GM03348 (cell line): ENCODE measurements at places on chromosomes 2 and 18.
A peak's percentile ranks its signal among the peaks of the same experiment; 100 is the strongest.

DNA sequence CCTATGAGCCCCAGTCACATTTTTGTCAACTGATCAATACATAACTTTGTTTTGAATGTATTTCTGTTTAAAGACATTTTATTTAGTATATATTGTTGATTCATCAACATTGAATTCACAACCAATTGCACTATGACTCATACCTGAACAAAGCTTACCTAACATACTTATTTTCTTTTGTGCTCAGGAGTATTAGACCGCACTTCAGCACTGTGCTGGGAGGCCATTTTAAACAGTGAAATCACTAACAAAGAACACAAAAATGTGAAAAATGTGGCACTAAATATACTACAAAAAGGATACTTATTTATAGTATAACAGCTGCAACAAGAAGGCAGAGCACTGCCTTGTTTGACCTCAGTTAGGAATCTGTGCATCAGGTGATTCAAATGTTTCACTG is 12.4 kb upstream of the IFIH1 start:
- DNase-seq, result no peak

- DNase-seq, result no peak
Observed at GRCh38 chr18:36330435-36331052, 33.0 kb downstream of the FHOD3 start.

GRCh38 chr18:66495844-66496243 is 108.0 kb downstream of the CDH19 start:
- no peak for DNase-seq

DNA sequence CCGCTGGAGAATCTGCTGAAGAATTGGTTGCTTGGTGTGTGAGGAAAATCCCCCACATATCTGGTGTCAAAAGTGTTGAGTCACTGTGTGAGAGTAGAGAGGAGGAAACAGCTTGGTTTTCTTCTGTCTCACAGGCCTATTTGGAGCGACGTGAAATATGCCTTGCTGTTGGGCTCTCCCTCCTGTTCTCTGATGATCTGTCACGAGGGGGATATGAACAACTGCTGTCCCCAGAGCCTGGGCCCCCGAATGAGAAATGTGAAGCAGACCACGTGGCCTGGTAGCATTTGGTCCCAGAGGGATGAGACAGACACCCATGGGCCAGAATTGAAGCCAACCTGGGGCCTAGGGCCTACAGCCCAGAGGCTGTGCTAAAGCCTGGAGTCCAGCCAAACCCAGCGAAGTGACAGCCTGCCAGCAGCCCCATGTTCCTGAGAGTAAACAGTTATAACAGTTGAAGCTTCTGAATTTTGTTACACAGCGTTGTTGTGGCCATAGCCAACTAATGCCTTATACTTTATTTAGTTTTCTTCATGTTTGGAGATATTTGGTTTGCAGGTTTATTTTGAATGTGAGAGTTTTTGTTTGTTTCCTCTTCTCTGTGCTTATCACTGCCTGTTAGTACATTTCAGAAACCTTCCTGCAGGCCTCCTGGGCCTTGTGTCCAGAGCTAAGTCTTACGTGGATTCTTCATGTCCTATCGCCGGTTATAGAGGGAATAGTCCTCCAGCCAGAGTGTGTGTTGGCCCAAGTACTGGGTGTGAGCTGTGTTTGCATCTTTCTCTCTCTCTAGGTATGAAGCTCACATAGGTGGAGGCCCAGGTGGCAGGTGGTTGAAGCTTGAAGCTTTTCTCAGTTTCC is 18.7 kb upstream of the COLEC12 start:
- DNase-seq, result peak; percentile 56

DNA sequence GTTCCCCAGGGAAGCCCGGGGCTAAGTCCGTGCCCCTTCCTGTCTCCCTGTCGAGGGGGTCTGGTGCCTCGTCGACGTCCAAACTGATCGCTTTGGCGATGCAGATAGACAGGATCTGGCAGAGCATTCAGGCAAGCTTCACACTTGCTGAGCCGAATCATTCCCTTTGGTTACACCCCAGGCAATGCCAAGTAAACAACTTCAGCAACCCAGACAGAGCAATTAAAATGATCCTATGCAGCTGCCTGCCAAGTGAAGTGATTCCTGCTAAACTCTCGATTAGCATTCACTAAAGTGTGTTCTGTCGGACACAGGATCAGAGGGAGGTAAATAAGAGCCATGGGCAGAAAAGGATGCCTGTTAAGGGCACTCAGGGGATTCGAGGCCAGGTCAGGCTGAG is 108.2 kb upstream of the RAB12 start:
- no peak for DNase-seq

GRCh38 chr2:212936572-212936971 is 214.8 kb downstream of the IKZF2 start:
- no peak for DNase-seq

DNA sequence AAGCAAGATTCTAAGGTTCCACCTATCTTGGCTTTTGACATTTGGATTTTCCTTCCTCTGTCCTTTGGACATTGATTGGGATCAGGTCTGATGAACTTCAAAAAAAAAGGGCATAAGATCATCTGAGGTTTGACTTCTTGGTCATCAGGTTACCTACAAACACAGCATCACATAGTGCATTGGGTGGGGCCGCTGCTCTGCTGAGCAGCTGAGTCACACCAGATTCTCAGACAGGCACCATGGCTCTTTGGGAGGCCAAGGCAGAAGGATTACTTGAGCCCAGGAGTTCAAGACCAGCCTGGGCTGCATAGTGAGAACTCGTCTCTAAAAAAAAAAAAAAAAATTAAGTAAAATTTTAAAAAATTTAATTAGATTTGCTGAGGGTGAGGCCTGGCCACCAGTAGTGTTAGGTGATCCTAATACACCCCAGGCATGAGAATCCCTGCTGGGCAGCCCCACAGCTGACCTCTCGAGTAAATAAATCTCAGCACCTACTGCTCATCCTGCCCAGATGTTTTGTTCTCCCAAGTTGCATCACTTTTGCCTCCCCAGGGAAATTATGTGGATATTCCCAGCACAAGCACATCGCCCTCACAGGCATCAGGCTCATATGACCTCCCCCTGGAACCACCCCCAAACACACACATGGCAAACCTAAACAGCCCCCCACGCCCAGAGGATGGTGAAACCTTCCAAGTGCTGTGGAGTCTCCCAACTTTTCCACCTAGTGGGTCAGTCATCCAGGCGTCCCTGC is 5.3 kb downstream of the MLPH start:
- no peak for DNase-seq
